Stimulated activated CD8-positive, alpha-beta memory T cell treated with anti-CD3 and anti-CD28 coated beads, Interleukin-7, amount 100 ng/mL, for 1 hour (primary cell): ENCODE measurements at places on chromosomes 13 and 19.

GRCh38 chr19:5030822-5031221 is 61.9 kb downstream of the KDM4B start:
- DNase-seq, result no peak

GRCh38 chr13:104315606-104316005 is 1249.4 kb upstream of the SLC10A2 start:
- DNase-seq, result no peak

DNA sequence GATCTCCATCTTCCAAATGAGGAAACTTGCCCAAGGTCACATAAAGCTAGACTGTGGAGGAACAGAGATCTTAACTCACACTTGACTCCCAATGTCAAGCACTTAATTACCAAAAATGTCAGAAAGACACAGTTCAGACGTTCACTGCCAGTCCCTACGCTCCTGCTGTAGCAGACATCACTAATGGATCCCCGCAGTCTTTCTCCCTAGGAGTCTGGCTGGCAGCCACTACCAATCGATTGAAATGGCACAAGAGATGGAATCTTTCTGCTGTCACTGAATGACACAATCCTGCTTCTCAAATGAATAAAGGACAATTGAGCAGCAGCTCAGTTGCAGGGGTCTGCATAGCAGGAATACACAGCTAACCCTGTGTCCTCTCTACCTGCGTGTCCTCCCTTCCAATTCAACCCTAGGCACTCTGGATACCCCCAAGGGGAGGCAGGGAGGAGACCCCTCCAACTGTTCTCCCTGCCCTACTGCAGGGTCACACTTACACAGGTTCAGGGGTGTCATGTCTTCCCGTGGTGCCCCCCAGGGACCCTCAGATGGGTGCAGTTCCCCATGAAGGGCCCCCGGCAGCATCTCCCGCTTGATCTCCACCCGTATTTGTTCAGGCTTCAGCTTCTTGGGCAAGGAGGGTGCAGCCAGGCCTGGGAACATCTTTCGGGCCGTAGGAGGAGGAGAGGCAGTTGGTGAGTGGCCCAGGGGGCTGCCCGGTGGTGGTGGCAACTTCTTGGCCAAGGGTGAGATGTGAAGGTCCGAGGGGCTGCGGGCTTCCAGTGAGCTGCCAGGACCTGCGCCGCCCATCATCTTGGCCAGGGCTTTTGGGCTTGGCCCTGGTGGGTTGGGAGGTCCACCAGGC is 7.9 kb upstream of the AKAP8L start:
- DNase-seq, result no peak

- no peak for DNase-seq
Measured at GRCh38 chr19:41421314-41421713, 5.9 kb downstream of the B3GNT8 start.

- DNase-seq, result no peak
Measured at GRCh38 chr19:1755467-1756171, 2.3 kb downstream of the ONECUT3 start.

- DNase-seq, result no peak
Measured at GRCh38 chr13:53074114-53074513, 45.5 kb downstream of the OLFM4 start.

DNA sequence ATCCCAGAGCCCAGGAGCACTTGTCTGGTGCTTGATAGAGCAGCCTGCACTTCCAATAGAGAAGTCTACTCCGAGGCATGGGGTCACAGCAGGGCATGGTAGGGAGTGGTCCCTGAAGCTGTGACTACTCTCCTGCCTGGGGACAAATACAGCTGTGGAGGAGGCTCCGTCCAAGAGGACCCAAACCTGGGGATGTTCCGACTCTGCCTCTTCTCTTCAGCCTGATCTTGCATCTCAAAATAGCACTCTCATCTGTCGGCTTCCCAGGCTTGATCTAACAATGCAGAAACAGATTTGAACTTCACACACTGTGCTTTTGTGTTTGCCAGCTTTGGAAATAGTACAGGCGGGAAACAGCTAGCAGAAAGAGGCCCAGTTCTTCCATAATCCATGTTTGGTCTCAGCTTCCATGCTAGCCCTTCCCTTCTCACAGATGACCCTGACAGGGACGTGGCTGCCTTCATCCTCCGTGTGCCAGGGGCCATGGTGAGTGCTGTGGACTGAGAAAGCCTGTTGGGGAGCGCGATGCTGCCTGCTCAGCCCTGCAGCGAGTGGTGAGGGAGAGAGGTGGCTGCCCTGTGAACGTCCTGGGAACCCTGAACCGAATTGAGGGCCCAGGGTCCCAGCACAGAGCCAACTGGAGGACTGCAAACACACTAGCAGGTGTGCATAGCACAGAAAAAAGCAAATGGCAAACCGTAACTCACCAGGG is 150.3 kb upstream of the GPR12 start:
- no peak for DNase-seq

- no peak for DNase-seq
Measured at GRCh38 chr19:31351056-31351854, 2.0 kb upstream of the TSHZ3 start.

GRCh38 chr19:38759590-38760003 is 13.7 kb downstream of the LGALS7 start:
- DNase-seq, result no peak

DNA sequence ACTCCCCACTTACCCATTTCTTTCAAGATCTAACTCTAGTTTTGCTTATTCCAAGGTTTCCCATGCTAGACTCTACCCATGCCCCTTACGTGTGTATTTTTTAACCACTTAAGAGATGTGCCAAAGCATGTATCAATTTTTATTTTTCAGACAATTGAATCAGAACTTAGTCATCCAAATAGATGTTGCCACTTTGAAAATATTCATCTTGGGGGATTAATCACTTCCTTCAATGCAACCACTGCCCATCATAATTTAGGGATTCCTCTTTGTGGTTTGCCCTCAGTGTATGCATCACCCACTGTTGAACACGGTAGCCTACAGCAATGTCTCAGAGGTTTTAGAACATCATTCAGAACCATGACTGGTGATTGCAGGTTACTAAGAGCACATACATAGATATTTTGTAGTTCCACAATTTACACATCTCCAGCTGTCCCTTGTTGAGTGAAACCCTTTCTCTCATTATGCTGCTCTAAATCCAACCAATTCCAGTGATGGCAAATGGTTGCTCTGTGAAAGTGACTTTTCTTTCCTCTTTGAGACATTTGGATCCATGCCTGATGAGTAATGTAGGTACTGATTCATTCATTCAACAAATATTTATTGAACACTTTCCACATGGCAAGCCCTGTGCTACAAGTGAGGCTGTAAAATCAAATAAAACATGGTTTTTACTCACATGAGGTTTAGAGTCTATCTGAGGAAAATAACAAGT is 60.6 kb upstream of the SERP2 start:
- DNase-seq, result no peak

DNA sequence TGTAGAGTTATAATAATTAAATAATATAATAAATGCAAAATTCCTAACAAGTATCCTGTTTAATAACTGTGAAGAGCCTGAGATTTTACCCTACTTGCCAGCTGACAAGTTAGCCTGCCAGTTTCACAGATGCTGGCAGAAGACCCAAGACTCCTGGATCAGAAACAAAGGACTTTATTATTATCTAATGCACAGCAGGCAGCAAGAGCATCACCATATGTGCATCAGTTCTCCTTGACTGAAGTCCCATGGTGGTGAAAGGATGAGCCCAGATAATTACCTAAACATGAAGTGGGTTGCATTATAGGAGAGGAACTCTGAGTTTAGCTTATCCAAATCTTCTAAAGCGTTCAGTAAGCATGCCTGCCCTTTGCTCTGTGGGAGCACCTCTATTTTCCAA is 39.1 kb upstream of the MTIF3 start:
- DNase-seq, result no peak

GRCh38 chr19:40286235-40286970 is 1.3 kb upstream of the AKT2 start:
- DNase-seq, result no peak

DNA sequence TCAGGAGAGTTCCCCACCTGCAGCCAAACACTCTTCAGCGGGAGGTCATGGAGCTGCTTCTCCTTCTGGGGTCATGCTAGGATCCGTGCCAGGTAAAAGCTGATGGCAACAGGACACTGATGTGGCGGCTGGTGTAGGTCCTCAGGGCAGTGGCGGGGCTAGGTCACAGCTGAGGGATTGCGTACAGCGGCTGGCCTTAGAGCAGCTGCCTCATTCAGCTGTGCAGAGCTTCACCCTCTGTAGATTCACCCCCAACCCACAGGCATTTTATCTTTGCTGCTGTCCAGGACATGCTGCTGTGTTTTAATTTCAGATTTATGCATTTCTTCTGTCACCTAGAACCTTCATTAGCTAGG is 2.3 kb downstream of the MCF2L start:
- DNase-seq, result no peak

DNA sequence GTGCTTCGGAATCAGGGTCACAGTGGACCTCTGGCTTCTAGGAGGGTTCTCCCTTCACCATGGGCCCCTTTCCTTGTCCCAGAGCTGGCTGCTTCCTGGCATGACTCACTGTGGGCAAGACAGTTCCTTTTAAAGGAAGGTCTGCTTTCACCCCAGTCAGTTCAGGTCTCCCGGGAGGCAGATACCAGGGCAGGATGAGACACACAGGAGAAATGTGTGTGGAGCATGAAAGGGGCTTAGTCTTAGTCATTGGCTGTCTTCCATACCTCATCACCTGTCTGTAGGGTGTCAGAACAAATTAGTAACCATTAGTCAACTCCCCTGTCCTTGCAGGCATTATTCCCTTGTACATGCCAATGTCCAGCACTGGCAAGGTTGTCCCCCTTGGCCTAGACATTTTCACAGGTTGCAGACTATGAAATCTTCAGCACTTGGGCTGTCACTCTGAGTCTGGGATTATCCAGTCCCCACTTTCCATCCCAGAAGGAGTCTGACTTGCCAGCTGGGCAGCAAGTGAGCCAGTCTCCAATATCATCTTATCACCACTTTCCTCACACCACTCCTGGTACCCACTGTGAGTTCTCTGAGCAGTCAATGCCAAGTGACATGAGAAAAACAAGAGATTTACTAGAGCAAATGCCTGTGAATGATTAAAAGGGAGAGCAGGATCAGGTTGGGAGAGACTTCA is 76.8 kb upstream of the MEDAG start:
- no peak for DNase-seq

DNA sequence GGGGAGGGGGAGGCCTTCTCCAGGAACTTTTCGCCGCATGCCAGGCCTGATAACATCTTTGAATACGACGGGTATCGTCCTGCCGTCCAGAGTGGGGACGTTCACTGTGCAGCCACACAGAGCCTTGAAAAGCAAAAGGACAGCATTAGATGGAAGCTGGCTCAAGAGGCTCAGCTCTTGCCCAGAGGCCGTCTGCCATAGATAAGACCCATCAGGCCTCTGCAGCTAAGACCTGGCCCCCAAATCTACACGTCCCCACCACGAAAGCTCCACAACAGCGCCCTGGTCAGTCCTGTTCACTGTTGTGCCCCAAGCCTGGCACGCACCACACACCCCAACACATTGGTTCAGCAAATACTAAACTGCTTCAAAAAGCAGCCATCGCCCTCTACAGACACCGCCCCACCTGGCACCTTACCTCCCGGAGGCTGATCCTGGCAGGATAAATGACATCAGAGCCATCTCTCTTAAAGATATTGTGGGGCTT is 2.1 kb downstream of the DNAJB1 start:
- no peak for DNase-seq

DNA sequence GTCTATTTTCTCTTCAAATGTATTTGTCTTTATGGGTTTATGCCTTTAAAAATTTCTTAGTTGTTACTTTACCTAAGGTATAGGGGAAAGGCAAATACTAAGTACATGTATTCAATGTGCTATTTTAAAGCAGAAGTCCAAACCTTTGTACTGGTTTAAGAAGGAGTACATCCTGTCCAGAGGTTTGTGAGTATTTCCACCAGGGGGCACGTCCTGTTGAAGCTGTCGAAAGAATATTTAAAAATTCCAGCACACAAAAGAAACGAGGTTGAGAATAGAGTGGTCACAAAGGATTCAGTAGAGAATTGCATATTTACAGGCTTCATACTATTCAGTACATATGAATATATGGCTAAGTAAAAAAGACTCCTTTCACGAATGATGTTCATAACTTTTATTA is 59.8 kb downstream of the URI1 start:
- no peak for DNase-seq

GRCh38 chr19:531753-532560 is at the start of gene CDC34:
Gene CDC34 (plus strand): TSS chr19:531760. CDS start chr19:531932, 172 bp downstream.
- DNase-seq, result no peak

GRCh38 chr19:55101261-55101660 is 16.2 kb downstream of the PPP1R12C start:
- DNase-seq, result no peak

- DNase-seq, result no peak
Measured at GRCh38 chr13:24261566-24261965, 47.8 kb upstream of the C1QTNF9 start.

DNA sequence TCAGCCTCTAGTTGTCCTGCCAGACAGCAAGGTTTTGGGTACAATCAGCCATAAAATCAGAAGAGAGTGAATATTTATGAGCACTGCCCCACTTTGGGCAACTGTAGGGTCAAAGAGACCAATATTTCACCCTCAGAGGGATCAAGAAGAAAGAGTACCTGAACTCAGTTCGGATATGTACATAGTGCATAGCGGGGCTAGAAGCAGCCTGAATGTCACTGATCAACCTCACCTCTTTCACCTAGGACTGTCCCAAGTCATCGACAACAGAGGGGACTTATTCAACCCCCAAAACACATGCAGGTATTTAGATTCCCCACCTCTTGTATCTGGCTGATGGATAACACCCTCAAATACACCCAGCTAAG is 446.9 kb downstream of the COG6 start:
- DNase-seq, result no peak

DNA sequence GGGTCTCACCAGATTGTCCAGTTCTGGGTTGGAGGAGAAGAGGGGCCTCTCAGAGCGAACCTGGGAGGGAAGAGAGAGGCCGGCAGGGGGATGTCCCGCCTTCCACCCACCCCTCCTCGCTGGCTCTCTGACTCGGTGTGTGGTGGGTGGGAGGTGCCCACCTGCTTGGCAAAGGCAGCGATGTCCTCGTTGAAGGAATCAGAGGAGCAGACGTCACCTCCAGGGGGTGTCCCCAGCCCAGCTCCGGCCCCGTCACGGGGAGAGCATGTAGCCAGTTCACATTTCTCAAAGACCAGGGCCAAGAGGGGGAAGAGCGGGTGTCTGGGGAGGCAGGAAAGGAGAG is 2.7 kb downstream of the MEIS3 start:
- DNase-seq, result no peak

DNA sequence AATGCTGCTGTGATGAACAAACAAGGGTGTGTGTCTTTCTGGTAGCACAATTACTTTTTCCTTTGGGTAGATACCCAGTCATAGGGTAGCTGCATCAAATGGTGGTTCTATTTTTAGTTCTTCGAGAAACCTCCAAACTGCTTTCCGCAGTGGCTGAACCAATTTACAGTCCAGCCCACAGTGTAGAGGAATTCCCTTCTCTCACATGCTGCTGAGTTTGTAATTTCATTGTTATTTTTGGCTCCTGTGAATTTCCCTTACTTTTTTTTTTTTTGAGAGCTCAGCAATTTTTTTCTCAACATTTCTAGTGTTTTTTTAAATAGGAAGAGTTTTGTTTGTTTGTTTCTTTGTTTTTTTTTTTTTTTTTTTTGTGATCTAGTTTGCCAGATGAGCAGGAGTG is 37.5 kb upstream of the ADGRE1 start:
- no peak for DNase-seq
